Cerebellar nuclear complex (tissue), 1 donor: ENCODE measurements at places on chromosomes 6 and 20.

DNA sequence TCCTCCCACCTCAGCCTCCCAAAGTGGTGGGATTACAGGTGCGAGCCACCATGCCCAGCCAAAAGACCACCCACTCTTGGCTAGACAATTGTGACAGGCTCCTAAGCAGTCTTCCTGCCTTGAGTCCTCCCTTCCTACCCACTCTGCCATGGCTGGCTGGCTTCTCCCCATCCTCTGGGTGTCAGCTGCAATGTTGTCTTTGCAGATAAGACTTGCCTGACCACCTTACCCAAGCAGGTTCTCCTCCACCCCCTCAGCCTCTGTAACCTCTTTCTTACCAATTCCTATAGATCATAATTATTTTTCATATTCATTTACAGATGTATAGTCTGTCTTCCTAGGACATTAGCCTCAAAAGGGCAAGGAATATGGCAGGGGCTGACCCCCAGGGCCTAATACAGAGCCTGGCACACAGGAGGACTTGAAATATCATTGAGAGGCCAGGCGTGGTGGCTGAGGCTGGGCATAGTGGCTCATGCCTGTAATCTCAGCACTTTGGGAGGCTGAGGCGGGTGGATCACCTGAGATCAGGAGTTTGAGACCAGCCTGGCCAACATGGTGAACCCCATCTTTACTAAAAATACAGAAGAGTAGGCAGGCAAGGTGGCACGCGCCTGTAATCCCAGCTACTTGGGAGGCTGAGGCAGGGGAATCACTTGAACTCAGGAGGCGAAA lies 28.7 kb upstream of the SPAG4 start:
- no peak for DNase-seq

DNA sequence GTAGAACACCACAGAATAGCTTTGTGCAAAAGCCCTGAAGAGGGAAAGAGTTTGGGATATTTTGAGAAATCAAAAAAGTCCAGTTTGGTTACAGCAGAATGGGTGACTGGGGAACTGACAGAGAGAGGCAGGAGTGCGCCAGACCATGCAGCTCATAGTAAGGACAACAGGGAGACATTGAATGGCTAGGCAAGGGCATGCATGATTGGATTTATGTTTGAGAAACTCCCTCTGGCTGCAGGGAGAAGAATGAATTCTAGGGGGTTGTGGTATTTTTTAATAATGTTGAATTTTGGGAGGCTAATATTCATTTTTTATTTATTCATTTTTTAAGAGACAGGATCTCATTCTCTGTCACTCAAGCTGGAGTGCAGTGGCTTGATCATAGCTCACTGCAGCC lies 49.9 kb downstream of the TGM2 start:
- DNase-seq = no peak

DNA sequence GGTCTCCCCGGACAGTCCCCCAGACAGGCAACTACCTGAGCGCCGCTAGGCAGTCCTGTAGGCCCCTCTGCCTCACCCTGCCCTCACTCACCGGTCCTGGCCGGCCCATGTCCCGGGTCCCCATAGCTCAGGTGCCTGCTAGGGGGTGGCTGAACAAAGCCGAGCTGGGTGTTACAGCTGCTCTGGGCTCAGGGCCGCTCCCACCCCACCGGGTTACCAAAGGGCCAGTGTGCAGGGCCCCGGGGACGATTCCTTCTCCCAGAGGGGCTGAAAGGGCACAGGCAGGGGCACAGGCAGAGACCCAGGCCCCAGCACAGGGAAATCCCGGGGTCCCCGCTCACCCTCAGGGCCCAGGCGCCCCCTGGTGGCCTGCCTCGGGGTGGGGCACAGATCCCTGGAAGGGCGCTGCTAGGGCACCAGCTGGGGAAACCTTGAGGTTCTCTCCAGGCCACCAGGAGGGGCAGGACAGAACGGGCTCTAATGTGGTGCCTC lies 118.4 kb downstream of the GRM4 start:
- no peak for DNase-seq

DNA sequence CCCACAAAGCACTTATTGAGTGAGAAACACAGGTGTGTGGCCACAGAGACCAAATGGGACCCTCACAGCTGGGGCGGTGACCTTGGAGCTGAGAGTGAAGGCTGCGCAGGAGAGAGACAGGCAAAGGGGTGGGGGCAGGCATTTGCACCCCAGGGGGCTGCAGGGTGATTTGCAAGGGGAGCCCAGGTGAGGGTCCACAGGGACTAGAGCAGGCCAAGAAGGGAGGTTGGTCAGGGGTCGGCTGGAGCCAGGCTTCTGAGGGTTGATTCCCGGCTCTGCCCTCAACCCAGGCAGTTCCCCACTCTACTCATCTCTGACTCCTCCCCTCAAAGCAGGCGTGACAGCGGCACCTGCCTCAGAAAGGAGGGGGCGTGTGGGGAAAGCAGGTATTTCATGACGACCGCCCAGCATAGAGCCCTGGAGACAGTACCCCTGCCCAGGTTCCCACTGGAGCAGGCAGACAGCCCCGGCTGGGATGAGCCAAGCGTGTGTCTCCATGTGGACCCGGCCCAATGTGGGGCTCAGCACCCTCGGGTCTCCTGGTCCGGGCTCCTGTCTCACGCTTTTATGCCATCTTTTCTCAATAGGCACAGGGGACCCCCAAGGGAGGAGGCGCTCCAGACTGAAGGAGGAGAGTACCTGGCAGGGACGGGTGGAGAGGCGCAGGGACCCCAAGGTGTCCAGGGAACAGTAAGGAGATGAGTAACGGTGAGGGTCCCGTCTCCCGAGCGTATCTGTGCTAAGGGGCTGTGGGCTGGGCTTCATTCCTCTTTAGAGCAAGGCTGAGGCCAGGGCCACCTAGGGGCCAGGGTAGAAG lies 3.1 kb upstream of the MRGBP start:
- no peak for DNase-seq

- no peak for DNase-seq
These were observed 91.4 kb upstream of the DEFB112 start for GRCh38 chr6:50141100-50141499.

GRCh38 chr6:111870742-111871064 lies 2.5 kb downstream of the FYN start:
- no peak for DNase-seq

DNA sequence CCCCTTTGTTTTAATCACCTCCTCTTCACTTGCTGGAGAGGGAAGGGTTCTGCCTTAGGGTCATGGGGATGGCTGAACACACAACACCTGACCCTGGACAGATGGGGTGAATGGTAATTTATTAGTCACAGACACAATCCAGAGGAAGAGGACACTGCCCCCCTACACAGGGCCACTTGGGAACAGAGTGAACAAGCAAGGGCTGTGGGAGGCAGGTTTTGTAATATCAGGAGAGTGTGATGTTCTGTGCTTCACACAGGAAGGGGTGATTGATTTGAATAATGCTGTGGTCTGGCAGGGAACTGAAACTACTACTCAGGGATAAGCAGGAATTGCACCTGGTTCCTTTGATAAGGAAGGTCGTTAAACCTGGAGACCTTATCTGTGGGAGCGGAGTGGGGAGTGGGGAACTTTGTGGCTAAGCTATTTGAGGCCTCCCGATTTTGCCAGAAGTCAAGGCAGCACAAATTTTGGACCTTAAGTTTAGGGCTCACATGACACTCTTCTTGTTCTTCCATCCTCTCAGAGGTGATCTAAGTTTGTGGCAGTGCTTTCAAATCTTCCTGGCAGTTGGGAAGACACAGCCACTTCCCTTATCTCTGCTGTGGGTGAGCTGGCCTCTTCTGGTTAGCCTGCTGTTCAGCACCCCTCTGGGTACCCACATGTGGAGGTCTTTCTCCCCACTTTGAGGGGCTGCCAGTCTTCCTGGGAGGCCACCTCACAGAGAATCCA lies 77.8 kb downstream of the CD164 start:
- DNase-seq = no peak

- DNase-seq = no peak
These were observed 1.9 kb upstream of the NECAB3 start for GRCh38 chr20:33676121-33676520.

DNA sequence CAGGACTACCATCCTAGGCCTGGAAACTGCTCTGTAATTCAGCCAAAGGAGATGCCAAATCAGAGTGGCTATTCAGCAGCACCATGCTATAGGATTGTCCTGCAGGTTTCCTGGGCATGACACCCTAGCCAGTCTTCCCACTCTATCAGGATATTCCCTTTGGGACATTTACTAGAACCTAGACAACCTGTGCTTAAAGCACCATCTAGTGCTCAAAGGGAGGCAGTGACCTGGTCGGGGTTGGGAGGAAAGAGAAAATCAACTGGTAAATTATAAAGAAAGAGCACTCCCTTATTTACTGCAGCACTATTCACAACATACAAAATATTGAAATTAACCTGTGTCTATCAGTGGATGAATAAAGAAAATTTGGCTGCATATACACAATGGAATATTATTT lies 67.2 kb upstream of the SMLR1 start:
- no peak for DNase-seq

DNA sequence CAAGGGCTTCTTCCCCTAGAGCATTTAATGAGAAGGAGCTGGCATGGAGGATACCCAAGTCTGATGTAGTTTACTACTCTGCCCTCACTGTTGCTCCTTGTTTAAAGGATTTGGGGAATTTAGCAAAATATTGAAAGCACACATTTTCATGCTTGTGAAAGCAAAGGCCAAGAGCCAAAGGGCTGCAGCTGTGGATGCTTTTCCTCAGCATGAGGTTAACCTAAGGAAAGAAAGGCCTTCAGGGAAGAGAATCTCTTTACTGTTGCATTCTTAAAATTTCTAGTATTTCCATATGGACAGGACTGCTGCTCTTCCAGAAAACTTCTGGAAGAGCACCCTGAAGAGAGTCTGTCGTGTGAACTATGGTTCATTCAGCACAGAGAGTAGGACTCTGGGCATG lies 45.9 kb upstream of the SASH1 start:
- DNase-seq = no peak

DNA sequence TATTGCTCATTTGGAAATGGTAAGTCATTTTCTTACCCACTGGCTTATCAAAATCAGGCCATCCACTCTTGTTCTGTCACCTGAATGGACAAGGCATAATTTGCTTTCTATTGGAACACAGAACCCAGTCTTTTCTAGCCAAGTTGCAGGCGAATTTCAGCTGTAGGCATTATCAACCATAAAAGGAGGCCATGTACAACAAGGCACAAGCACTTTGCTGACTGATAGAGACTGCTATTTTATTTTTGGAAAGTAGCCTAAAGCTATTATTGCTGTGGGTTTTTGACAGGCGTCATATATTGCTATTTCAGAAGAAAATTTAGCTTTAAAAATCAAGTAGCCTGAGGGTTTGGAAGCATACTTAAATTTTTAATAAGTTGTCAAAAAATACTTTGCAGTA lies 344.2 kb downstream of the HDGFL1 start:
- DNase-seq = no peak

GRCh38 chr6:68238097-68238601 lies 396.9 kb upstream of the ADGRB3 start:
- no peak for DNase-seq

DNA sequence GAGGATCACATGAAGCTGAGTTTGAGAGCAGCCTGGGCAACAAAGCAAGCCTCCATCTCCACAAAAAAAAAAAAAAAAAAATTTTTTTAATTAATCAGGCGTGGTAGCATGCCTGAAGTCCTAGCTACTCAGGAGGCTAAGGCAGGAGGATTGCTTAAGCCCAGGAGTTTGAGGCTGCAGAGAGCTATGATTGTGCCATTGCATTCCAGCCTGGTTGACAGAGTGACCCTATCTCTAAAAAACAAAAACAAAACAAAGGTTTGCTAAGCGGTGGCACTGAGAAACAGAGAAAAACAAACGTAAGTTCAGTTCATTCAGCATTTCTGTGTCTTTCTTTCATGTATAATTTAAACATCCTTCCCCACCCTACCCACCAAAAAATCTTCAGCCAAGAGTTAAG lies 78.4 kb downstream of the ANKS1A start:
- no peak for DNase-seq

GRCh38 chr20:47503685-47504084 lies 2.0 kb downstream of the NCOA3 start:
- DNase-seq = no peak

- no peak for DNase-seq
These were observed 21.7 kb upstream of the IL17A start for GRCh38 chr6:52164319-52165094.
